ENCODE measurements at places on chromosomes 12 and 14. TPM values are rescaled to one million over a fixed set of nuclear protein-coding genes. Genes with fewer than 3 reads are reported as not detected.

HHIPL1 gene
- polyA plus RNA-seq: not detected

- H3K36me3 ChIP-seq: no peaks in the 10 kb centered on the region
- H3K4me1 ChIP-seq: peaks cover 16% of the 10 kb centered on the region
- H3K27ac ChIP-seq: no peak overlapping the region
- DNase-seq: no peak
- no peak overlapping the region for H3K4me3 ChIP-seq
- peaks cover 48% of the 10 kb centered on the region for H3K27me3 ChIP-seq
These were observed 520 bp downstream of the CSRP2 start for GRCh38 chr12:76878099-76878898.

RASSF9 gene
- polyA plus RNA-seq: not detected

GPR135 gene
- not detected for polyA plus RNA-seq

KCNA1 gene
- not detected for polyA plus RNA-seq

- no peaks in the 10 kb centered on the region for H3K27me3 ChIP-seq
- H3K4me3 ChIP-seq: no peak overlapping the region
- DNase-seq: no peak
These were observed 59.6 kb downstream of the GNS start for GRCh38 chr12:64699504-64700115.

- H3K27me3 ChIP-seq: peaks cover 5% of the 10 kb centered on the region
- H3K4me1 ChIP-seq: no peaks in the 10 kb centered on the region
- H3K4me3 ChIP-seq: no peak overlapping the region
These were observed 128.3 kb upstream of the PRMT8 start for GRCh38 chr12:3362737-3363136.

- peaks cover 49% of the 10 kb centered on the region for H3K4me1 ChIP-seq
- DNase-seq: peak; percentile 83
- H3K36me3 ChIP-seq: no peaks in the 10 kb centered on the region
These were observed 4.8 kb upstream of the DGLUCY start for GRCh38 chr14:91108941-91109611.

SLC6A12 gene
- not detected for polyA plus RNA-seq

DNA sequence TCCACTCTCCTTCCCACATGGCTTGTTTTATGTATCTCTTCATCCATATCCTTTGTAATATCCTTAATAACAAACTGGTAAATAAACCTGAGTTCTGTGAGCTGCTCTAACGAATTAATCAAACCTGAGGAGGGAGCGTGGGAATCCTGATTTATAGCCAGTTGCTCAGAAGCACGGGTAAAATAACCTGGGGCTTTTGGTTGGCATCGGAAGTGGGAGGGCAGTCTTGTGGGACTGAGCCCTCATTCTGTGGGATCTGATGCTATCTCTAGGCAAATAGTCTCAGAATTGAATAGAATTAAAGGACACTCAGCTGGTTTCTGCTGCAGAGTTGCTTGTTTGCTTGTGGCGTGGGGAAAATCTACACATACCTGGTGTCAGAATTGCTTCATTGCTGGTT lies 17.5 kb upstream of the LDHB start:
- H3K4me3 ChIP-seq: no peak overlapping the region
- no peak overlapping the region for H3K27ac ChIP-seq
- no peak for DNase-seq
- H3K36me3 ChIP-seq: no peaks in the 10 kb centered on the region
- peaks cover 6% of the 10 kb centered on the region for H3K27me3 ChIP-seq
- peaks cover 37% of the 10 kb centered on the region for H3K4me1 ChIP-seq

DNA sequence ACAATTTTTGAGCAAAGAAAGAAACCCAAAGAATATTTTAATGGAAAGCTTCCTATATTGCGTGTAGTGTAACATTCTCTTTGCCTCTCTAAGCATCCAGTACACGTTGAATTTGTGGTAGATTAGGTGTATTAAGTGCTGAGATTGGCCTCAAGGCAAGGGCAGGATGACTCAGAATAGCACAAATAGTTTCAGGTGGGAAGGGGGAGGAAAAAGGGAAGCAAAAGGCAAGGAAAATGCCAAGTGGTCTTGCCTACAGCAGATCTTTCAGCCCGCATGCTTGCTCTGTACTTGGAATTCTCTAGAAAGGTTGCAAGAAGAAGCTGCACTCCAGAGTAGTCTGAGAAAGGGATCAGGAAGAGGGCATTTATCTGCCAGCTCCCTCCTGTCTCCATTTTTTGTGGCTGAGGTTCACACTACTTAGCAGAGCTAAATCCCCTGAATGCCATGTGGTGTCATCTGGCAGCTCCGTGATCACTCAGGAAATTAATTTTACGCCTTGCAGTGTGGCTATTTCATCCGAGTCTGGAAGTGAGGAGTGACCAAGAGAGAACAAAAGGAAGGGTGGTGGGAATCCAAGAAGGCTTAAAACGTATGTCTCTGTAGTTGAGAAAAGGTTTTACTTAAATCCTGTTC lies 28.5 kb downstream of the CDKN1B start:
- no peaks in the 10 kb centered on the region for H3K4me1 ChIP-seq
- H3K27me3 ChIP-seq: no peaks in the 10 kb centered on the region

- H3K4me1 ChIP-seq: no peaks in the 10 kb centered on the region
- H3K4me3 ChIP-seq: no peak overlapping the region
- no peaks in the 10 kb centered on the region for H3K36me3 ChIP-seq
- no peak overlapping the region for H3K27ac ChIP-seq
These were observed 206.9 kb downstream of the TTC7B start for GRCh38 chr14:90609376-90609775.

MIP gene
- 0.24 TPM for polyA plus RNA-seq

- no peak overlapping the region for H3K27ac ChIP-seq
- no peak for DNase-seq
- H3K36me3 ChIP-seq: no peaks in the 10 kb centered on the region
- no peak overlapping the region for H3K4me3 ChIP-seq
- H3K27me3 ChIP-seq: no peaks in the 10 kb centered on the region
These were observed 1441.9 kb upstream of the FLRT2 start for GRCh38 chr14:84087986-84088531.

SLC35F4 gene
- not detected for polyA plus RNA-seq

GRCh38 chr14:100608586-100609330 lies 21.5 kb upstream of the BEGAIN start:
- no peak overlapping the region for H3K4me3 ChIP-seq
- no peak overlapping the region for H3K27ac ChIP-seq
- DNase-seq: no peak
- no peaks in the 10 kb centered on the region for H3K4me1 ChIP-seq

Measured in CD4-positive, CD25-positive, alpha-beta regulatory T cell (primary cell).